ENCODE measurements at places on chromosomes 3 and 15.

GRCh38 chr15:100786901-100787566, 92.6 kb upstream of the ALDH1A3 start:
- DNase-seq = no peak

GRCh38 chr3:140176526-140176925, 241.5 kb downstream of the CLSTN2 start:
- DNase-seq = no peak

DNA sequence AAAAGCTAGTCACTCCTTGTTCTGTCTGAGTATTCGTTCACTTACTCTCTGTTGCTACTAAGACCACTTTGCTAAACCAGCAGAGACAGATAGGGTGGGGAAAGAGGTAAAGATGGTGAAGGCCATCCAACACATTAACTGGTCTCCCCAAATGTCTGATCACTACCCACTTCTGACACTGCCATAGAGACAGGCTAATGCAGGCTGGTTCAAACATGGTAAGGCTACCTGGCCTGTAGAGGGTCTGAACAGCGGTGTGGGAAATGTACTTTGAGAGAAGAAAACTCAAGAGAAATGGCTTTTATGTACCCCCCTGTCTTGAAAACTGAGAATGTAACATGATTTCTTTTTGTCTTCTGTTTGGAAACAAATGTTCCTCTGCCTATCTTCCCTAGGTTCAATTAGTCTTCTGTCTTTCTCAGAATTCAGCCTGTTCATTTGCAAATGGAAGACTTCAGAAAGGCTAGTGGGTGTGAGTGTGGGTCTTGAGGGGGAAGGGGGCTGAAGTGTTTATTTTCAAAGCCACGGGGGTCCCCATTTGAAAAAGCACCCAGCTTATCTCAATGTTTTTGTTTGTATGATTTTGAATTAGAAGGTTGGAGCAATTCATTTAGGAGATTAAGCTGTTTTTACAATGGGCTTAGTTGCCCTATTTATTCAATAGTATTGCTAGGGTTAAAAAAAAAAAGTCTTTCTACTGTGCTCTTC, 15.8 kb downstream of the ALDH1A2 start:
- DNase-seq = no peak

GRCh38 chr3:118573912-118574311, 460.7 kb downstream of the IGSF11 start:
- no peak for DNase-seq

GRCh38 chr3:172087602-172088580, 48.5 kb downstream of the FNDC3B start:
- no peak for DNase-seq

- DNase-seq = no peak
These were observed 75.2 kb upstream of the ADAMTSL3 start for GRCh38 chr15:83578691-83579090.
